ENCODE measurements at places on chromosomes 12 and 14.

DNA sequence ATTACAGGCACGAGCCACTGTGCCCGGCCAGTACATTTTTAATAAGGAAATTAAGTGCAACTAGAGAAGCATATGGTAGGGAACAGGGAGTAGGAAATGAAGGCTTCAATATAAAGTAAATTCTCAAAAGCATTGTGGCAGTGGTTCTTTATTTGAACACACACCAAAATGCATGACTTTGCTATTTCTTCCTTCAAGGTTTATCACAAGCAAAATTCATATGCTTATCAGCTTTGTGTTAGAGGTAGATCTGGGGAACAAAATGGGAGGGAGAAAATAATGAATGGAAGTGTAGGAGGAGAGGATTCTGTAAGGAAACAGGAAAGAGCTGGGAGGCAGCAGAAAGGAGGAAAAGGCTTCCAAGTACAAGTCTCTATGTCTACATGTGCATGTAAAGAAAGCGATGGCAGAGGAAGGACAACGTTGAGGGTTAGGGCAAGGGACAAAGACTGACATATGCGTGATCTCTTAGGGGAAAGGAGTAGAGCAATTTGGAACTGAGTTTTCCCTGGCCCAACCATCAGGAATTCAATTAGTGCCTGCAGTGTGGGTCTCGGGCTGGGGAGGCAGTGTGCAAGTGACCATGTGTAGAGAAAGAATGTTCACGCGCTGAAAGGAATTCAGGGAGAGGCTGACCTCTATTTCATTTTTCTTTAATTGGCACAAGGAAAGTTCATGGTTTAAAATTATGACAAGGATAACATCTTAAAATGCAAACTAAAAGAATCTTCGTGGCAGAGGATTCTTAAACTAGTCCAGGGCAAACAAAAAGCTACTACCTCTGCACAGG lies 22.9 kb upstream of the RASSF8 start:
- no peak for DNase-seq

- DNase-seq, result no peak
Measured at GRCh38 chr12:34295366-34296142, 273.3 kb downstream of the ALG10 start.

GRCh38 chr12:2581293-2582045 lies 213.3 kb upstream of the FKBP4 start:
- DNase-seq, result no peak

DNA sequence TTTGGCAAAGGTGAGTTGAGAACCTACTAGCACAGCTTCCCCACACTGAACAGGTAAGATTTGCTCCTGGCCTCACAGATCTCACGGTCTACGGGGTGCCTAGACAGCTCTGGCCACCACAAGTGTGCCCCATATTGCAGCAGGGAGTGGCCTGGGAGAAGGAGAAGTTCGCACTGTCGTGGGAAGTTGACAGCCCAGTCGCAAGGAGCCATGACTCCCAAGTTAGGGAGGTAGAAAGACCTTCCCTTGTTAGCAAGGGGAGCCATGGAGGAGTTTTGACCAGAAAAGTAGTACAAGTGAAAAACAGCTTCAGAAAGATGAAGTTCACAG lies 316.3 kb downstream of the BCL11B start:
- DNase-seq, result no peak

DNA sequence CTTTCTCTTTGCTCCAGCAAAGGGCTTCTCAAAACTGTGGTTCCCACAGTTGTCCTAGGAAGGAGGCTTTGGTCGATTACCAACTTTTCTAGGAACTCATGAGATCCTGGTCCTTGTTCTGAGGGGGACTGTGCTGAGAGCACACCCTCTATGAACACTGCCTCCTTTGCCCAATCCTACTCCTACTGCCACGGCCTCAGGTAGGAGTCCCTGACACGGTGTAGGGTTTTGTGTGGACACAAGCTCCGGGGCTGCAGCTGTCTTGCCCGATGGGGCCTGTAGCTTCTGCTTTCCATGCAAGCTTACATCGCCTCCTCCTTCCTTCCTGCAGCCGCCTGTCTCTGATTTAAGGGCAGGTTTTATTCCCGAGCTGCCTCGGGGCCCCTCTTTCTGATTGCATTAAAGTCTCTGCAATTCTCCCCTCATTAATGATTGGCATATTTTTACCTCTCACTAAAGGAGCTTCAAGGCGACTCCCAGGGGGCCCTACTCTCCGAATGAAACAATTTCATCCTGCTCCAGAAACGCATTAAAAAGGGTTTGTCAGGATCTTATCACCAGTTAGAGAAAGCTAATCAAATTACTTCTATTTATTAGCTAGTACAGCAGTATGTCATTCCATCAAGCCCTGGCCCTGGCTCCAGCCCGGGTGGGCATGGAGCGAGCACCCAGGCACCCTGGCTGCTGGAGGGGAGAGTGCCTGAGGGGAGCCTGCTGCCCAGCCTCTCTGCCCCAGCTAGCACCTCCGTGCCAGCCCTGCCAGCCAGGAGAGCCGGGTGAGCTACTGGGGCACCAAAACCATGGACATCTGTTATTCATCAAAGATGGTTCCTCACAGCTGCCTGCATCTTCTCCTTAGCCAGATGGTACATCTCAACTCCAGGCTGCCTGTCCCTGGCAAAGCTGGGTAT lies 38.0 kb upstream of the ESRRB start:
- no peak for DNase-seq

- DNase-seq, result no peak
Measured at GRCh38 chr12:45762185-45763110, 32.9 kb downstream of the ARID2 start.

DNA sequence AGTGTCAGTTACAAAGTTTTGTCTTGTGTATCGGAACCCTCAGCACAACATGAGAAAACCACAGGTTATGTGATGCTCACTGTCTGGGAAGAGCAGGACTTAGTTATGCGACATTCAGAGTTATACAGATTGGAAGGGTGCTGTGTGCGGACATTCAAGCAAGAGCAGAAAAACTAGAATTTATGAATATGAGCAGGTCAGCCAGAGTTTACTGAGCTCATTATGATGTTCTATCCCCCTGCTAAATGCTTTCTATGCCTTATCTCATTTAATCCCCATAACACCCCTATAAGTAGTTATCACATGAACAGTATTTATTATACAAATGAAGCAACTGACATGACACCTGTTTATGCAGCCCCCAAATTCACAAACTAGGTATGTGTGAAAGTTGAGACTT lies 1083.2 kb downstream of the FLRT2 start:
- DNase-seq, result no peak

DNA sequence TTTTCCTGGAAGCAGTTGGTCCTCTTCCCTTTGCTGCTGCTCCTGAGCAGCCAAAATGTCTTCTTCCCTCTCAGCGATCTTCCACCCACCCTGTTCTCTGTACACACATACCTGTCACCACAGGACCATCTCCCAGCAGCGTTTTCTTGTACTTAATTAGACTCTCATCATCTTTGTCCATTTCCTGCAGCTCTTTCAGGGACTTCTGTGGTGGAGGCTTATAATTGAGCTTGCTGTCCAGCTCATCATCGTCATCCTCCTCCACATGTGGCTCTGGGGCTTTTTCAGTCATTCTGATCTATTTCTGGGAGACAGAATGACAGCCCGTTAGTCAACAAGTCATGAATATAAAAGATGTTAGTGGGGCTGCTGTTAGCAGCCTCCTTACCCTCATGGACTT lies 11.0 kb downstream of the ARHGDIB start:
- no peak for DNase-seq

- DNase-seq, result no peak
Measured at GRCh38 chr12:51911307-51911706, 4.0 kb downstream of the ACVRL1 start.

GRCh38 chr12:106046947-106047346 lies 91.8 kb downstream of the NUAK1 start:
- DNase-seq, result no peak

GRCh38 chr12:126772171-126772864 lies 1494.7 kb upstream of the TMEM132C start:
- DNase-seq, result no peak

DNA sequence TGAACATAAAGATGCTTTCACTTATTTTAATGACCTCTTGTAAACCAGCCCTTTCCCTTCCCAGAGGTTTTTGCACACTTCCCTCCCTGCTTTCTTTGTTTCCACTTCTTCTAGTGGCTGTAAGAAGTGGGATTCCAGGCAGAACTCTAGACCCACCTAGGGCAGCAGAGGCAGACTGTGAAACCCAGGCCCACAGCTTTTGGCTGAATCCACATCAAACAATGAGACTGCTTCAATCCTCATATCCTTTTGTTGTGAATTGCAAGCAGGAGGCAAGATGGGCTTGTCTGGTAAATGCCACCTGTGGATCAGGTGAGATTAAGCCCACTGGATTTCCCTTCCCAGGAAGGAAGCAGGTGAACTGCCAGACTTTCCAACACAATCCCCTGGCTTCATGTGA lies 12.8 kb downstream of the CCDC177 start:
- no peak for DNase-seq

DNA sequence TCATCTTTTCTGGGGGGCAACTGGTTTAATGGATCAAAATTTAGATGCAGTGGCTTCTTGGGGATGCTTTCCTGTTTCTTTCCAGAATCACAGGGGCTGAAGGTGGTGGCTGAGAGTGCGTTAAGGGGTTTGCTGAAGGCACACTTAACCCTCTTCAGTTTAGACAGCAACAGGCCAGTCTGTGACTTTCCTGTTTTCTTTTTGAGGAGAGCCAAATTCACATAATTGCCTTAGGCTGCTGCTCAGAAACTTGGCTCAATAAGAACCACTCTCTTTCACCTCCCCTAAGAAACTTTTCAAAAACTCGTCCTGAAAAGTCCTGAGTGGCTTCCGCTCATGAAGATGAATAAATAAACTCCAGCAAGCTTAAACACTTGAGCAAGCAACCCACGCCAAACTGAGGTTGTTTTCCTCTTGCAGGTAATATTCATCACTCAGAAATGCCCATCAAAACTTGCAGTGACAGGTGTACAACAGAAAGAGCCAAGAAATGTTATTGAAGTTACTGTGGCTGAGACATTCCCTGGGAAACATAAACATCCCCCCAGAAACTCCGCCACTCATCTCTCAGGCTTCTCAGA lies 510.4 kb downstream of the TMEM132D start:
- DNase-seq, result no peak

DNA sequence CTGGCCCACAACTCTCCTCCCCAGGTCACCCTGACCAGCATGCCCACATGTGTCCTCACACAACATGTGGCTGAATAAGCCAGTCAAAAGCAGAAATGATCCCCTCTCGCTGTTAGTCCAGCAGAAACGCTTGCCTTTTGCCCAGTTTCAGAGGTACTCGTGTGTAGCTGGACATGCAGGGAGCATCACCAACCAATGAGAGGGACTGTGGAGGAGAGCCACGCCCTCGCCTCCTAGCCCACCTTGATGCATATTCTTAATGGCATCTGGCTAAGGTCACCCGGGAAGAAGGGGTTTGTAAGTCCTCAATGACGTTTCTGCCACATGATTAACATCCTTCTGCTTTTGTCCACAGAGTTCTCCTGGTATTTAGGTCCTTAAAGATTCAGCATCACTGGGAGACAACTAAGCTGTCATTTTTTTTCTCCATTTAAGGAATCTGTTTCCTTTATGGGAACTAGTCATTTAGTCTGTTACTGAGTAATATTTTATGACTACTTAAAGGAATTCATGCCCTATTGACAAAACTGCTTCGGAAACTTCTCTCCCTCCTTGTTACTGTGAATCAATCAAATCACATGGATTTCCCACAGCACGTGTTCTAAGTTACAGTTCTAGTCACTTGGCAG lies 134.0 kb downstream of the GCH1 start:
- no peak for DNase-seq

DNA sequence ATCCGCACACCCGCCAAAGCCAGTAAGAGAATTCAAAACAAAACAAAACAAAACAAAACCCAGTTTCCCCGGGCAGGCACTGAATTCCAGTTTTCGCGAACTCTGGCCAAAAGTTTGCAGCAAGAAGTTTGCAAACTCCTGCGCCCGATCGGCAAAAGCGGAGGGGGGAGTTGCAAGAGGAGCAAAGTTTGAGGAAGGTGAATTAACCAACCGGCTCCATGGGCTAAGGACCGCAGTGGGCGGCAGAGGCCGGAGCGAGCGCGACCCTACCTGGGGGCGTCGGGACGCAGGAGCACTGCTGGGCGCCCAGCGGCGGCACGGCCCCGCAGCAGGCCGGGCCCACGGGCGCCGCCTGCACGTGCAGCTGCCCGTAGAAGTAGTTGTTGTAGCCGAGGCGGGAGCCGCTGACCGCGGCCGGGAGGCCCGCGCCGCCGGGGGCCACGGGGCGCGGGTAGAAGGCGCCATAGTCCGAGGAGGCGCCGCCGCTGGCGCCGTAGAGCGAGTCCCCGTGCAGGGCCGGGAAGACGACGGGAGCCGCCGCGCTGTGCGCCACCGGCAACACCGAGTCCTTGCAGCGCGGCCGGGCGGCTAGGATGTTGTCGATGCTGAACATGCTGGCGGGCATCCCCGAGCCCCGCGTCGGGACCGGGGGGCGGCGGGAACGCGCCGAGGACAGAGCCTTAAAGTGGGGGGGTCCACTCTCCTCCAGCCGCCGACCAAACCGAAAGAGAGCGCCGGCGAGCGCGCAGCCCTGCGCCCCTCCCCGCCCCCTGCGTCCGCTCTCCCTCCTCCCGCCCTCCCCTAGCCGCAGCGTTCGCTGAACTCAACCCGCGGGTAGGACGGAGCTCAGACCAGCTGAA lies at the start of gene GSC:
Gene GSC, minus strand, starts transcription at position 723 of the 860 bp plus-strand sequence. Its CDS starts 98 bp downstream, at position 625.
- DNase-seq, result no peak
